DMS153 (cell line): ENCODE measurements at places on chromosomes 3 and 15.

GRCh38 chr15:58724466-58724865 lies 25.0 kb downstream of the ADAM10 start:
- no peak for DNase-seq

DNA sequence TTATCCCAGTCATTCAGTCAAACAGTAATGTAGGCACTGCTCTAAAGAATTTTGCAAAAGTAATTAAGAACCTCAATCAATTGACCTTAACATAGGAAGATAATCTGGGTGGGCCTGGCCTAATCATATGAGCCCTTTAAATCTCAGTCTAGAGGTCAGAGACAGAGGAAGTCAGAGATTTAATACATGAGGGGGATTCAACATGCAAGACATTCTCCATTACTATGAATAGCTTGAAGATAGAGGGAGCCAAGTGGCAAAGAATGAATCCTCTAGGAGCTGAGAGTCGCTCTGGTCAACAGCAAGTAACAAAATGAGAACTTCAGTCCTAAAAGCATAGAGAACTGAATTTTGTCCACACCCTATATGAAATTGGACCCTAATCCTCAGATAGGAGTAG lies 39.0 kb upstream of the MBNL1 start:
- DNase-seq: no peak

DNA sequence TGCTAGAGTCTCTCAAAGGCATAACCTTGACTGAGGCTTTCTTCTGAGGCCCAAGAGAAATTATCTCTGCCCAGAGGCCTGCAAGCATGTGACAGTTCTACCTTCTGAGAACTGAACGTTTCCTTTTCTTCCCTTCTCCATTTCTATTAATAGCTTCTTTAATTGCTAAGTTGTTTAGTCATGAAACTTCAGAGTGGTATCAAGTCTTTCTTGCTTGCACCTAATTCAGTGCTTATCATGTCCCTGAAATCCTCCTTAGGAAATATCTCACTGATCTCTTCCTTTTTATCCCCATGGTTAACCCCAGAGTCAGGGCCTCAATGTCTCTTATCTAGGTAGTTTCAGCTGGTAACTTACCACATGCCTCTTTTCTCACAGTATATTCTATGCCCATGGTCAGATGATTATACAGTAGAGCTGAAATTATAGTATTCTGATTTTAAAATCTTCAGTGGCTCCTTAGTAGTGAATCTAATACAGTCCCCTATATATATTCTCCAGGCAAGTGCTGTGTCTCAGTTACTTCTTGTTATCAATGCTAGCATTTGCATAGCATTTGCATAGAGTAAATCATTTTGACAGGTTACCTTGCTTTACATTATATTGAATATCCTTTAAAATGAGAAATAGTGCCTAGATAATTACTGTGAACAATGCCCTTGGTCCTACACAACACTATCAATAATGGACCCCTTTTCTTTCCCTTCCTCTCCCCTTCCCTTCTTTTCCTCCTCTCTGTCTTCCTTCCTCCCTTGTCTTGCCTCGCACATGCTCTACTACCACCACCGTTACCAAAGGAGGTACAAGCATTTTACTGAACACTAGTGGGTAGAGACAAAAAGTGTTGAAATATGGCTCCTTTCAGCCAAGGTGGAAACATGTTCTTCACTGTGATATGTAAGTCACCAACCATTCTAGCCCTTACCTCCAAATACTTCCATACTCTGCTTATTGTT lies 33.0 kb downstream of the KBTBD8 start:
- DNase-seq: no peak

DNA sequence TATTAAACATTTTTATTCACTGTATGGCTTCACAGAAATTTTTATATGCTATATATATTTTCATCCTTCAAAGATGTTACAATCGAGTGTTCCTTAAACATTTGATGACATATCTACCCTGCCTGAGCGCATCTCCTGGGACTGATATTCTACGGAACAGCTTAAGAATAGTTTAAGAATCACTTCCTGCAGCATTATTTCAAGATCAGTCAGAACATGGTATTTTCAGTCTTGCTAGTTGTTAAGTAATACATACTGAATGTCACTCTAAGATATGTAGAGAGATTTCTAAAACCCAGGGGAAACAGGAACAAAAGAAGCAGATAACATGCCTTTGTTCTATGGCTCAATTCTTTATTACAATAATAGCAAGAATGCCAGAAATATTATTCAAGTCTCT lies 8.7 kb downstream of the COL8A1 start:
- DNase-seq: no peak

GRCh38 chr3:184608209-184608608 lies 46.6 kb downstream of the EPHB3 start:
- DNase-seq: no peak

DNA sequence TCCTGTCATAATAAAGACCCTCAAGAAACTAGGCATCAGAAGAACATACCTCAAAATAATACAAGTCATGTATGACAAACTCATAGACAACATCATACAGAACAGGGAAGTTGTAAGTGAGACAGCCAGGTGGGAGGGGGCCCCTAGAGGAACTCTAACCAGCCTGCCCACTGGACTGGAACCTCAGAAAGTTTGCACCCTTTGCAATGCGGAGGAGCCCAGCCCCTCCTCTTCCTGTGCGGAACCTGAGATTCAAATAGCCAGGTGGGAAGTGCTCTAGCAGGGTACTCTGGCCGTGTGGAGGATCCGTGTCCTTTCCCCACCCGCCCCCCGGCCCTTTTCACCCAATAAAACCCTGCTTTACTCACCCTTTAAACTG lies 387.0 kb upstream of the CBLB start:
- DNase-seq: no peak

- no peak for DNase-seq
These were observed 14.3 kb downstream of the ZIC1 start for GRCh38 chr3:147423537-147423797.

DNA sequence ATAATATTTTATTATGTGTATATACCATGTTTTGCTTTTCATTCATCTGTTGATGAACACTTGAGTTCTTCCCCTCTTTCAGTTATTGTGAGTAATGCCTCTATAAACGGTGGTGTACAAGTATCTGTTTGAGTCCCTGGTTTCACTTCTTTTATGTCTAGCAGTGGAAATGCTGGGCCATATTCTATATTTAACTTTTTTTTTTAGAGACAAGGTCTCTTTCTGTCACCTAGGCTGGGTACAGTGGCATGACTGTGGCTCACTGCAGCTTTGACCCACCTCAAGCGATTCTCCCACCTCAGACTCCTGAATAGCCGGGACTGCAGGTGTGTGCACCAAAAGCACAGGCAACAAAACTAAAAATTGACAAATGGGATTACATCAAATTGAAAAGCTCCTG lies 19.9 kb downstream of the GOLM2 start:
- no peak for DNase-seq

- no peak for DNase-seq
These were observed 2.5 kb downstream of the SNRK start for GRCh38 chr3:43288850-43289249.

- peak; percentile 65 for DNase-seq
These were observed 21.9 kb downstream of the ABTB1 start for GRCh38 chr3:127694467-127695215.

GRCh38 chr3:28799084-28799483 lies 450.5 kb upstream of the AZI2 start:
- DNase-seq: no peak

DNA sequence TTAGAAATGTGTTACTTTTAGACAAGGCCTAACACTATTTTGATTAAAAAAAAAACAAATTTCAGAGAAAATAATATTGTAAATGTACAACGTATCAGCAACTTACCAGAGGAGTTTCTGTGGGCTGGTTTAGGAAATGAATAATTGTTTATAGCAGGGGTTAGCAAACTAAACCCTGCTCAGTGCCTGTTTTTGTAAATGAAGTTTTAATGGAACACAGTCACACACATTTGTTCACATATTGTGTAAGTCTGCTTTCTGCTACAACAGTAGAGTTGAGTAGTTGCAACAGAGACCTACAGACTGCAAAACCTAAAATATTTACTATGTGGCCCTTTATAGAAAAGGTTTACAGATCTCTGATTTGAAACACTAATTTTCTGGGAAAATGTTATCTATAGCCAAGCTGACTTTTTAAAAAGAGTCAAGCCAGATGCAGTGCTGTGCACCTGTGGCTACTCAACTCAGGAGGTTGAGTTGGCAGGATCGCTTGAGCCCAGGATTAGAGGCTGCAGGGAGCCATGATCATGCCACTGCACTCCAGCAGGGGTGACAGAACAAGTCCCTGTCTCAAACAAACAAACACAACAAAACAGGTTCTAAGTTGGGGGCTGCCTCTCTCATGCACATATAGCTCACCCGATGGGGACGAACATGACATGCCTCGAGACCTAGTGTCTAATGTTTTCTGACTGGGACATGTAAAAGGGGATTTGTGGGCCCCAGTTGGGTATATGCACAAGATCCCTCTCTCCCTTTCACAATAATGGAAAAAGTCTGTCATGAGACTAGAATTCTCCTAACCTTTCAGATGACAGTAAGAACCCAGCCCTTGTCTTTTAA lies 182.5 kb downstream of the TNIK start:
- DNase-seq: no peak

- no peak for DNase-seq
These were observed 27.8 kb upstream of the ITPKA start for GRCh38 chr15:41465822-41466421.

DNA sequence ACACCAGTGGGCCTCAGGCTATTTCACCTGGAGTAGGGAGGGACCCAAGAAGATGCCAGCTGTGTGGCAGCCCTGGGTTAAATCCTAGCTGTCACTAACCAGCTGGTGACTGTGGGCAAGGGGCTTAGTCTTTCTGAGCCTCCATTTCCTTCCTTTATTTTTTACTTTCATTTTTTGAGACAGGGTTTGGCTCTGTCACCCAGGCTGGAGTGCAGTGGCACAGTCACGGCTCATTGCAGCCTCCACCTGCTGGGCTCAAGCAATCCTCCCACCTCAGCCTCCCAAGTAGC lies 108.0 kb upstream of the SMAD3 start:
- DNase-seq: no peak

- DNase-seq: no peak
These were observed 215.2 kb upstream of the BCHE start for GRCh38 chr3:166052440-166052839.

GRCh38 chr15:62377736-62378480 lies 212.8 kb upstream of the C2CD4B start:
- DNase-seq: no peak

DNA sequence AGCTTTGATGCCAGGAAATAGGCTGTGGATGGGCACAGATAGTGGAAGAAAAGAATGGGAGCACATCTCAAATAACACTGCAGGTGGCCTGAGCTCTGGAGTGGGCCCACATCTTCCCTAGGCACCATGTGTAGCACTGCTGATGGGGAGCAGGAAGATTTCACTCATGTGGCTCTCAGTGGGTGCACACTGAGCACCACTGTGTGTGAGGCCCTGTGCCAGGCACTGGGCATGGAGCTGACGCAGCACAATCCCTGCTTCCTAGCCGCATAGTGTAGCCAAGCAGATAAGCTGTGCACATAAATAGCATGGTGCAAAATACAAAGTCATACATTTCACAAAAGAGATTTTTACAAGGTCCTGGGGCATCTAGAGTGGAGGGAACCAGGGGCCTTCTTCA lies 101.6 kb downstream of the MOBP start:
- no peak for DNase-seq

DNA sequence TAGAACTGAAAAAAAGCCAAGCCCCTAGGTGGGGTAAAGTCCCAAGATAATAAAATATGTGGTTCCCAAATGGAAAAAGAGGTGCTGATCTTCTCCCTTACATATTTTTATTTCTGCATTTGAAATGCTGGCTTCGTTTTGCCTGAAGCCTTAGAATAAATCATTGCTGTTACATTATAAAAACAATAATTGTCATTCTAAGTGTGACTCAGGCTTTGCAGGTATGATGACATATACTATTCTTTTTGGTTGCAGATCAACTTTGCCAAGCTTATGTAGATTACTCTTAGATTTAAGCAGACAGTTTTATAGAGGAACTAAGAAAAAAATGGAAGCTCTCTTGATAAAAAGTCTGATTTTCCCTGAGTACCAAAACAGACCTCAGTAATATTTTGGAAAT lies 7.5 kb downstream of the IDH3A start:
- no peak for DNase-seq

GRCh38 chr3:112615989-112616731 lies 24.8 kb downstream of the CCDC80 start:
- DNase-seq: no peak

DNA sequence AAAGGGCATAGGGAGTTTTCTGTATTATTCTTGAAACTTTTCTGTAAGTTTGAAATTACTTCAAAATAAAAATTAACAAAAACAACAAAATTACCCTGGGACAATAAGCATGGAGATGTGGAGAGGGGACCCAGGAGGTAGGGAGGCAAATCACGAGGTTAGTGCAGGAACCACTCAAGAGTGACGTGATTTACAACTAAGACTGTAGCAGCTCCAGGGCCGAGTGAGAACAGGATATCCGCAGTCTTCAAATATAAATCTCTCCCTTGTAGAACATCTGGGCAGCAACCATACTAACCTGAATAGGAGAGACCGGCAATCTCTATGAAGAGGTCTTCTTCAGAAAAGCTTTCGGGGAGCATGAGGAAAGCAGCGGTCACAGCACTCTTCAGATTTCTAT lies 17.3 kb downstream of the TAMM41 start:
- no peak for DNase-seq

- no peak for DNase-seq
These were observed 10.3 kb downstream of the CTNNB1 start for GRCh38 chr3:41209646-41210045.

GRCh38 chr3:185658504-185658912 lies 72.4 kb downstream of the SENP2 start:
- DNase-seq: no peak

DNA sequence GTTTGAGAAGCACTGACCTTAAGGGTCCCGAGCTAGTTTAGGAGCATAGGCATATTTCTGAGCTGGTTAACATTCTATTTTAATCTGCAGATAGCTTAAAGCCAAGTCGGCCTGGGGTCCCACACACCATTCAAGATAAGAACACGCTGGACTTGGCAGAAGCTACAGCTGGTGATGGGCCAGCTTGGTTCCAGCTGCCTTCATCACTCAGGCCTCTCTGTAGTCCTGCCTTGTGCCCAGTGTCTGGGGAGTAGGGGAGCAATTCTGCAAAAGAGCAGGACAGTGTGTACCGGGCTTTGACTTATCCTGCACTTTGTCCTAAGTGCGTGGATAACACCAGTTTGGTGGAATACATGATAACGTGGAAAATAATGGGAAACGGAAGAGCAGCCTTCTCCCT lies 164.5 kb downstream of the MEGF11 start:
- no peak for DNase-seq

DNA sequence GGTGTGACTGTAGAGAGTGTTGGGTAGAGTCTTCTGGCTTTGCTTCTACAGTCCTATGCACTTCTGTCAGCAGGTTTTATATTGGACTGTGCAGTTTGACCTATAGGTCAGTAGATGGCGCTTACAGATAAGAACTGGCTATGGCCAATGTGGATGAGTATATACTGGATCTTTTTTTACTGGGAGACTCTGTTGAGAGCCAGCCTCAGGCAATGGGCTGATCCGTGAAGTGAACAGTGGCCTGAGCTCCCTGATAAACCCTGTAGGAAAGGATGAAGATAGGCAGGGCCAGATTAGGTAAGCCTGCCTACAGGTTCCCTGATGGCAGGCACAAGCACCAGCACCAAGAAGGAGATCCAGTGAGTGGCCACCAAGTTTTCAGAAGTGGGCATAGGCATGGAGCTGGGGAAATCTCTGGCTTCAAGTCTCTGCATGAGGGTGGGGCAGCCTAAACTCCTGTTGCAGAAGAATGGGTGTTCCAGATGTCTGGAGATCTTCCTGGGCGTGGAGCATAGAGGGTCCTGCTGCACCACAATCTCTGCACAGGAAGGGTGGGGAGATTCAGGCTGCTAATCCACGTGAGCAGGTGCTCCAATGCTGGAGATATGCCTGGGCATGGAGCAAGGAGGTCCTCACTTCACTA lies 326.0 kb upstream of the SGO1 start:
- DNase-seq: peak; percentile 18
